ENCODE measurements at places on chromosomes 6 and 20.

- no peak for DNase-seq
Measured at GRCh38 chr6:26031151-26031594, 56.1 kb upstream of the HFE start.

GRCh38 chr6:34839666-34840352, 47.9 kb downstream of the BLTP3A start:
- no peak for DNase-seq

GRCh38 chr6:170470734-170471133, 82.4 kb downstream of the PSMB1 start:
- no peak for DNase-seq

DNA sequence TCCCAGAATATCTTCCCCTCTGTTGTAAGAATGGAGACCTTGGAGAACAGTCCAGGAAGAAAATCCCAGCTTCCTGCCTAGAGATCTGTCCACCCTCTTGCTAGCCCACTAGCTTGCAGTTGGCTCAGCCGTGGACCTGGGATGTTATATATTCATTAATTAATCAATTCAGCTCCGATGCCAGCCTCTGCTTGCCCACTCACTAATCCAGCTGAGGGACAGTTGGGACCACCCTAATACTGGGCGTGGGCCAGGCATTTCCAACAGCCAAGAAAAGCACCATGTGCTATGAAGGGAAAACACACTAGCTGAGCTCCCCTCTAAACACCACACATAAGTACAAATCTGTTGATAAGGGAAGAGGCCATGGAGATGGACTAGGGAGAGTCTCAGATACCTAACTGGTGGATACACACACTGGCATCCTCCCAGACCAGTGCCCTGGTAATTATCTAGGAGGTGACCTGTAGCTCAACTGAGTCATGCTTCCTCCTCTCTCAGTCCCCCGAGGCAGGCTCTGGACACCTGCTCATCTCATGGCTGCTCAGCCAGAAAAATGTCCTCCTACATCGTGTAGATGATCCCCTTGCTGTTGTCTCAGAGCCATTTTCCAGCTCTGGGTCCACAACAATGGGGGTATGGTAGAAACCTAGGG, 78.9 kb downstream of the ANKRD60 start:
- no peak for DNase-seq

- DNase-seq: no peak
Measured at GRCh38 chr6:13044390-13044789, 283.9 kb downstream of the TBC1D7 start.

- no peak for DNase-seq
Measured at GRCh38 chr6:83592770-83593394, 80.5 kb downstream of the PRSS35 start.

DNA sequence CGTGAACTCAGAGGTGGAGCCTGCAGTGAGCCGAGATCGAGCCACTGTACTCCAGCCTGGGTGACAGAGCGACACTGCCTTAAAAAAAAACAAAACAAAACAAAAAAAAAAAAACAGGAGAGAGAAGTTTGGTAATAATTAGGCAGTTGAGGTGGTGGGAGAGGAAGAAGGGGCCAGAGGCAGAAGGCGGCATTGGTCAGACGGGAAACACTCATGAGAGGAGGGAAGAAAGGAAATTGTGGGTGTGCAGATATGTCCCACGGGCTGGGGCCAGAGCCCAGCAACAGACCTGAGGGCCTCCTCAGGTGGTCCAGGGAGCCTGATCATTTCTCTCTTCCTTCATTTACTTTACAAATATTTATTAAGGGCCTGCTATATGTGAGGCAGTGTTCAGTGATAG, 20.0 kb downstream of the SULF2 start:
- no peak for DNase-seq

DNA sequence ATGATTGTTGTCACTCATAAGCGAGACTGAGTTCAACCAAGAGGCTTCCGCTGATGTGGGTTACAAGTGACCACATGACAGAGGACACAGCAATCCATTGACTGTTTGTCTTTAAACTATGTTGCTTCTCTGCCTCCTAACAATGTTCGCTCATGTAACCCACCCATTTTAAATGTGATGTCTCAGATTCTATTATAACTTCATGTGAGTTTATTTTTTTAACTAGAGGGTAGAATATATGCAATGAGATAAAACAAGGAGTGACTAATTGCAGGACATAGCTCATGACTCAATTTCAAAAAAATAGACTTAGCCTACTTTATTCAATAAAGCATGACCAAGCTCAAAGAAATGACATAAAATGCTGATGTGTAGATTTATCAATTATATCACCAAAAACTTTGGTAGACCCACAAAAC, 119.2 kb upstream of the SASH1 start:
- no peak for DNase-seq

- no peak for DNase-seq
Measured at GRCh38 chr20:56855708-56856107, 226.6 kb downstream of the TFAP2C start.

- no peak for DNase-seq
Measured at GRCh38 chr20:32678948-32679347, 5.2 kb upstream of the C20orf203 start.

Data from GOT3 (cell line).